ENCODE measurements at places on chromosomes 11 and 22.

DNA sequence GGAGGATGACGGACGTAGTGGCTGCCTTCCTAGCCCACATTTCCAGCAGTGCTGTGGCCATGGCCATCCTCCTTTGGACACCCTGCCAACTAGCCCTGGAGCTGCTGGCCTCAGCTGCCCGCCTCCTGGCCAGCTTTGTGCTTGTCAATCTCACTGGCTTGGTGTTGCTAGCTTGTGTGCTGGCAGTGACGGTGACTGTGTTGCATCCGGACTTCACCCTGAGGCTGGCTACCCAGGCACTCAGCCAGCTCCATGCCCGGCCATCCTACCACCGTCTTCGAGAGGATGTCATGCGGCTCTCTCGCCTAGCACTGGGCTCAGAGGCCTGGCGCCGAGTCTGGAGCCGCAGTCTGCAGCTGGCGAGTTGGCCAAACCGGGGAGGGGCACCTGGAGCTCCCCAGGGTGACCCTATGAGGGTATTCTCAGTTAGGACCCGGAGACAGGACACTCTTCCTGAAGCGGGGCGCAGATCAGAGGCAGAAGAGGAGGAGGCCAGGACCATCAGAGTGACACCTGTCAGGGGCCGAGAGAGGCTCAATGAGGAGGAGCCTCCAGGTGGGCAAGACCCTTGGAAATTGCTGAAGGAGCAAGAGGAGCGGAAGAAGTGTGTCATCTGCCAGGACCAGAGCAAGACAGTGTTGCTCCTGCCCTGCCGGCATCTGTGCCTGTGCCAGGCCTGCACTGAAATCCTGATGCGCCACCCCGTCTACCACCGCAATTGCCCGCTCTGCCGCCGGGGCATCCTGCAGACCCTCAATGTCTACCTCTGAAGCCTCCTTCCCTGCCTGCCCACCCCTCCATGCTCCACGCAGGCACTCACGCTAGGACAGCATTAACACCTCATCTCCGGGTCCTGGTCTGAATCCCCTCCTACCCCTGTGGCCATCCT lies 1.6 kb downstream of the RNF26 start:
- peak; percentile 71 for DNase-seq

- DNase-seq: no peak
Observed at GRCh38 chr11:114413958-114414357, 13.5 kb downstream of the RBM7 start.

DNA sequence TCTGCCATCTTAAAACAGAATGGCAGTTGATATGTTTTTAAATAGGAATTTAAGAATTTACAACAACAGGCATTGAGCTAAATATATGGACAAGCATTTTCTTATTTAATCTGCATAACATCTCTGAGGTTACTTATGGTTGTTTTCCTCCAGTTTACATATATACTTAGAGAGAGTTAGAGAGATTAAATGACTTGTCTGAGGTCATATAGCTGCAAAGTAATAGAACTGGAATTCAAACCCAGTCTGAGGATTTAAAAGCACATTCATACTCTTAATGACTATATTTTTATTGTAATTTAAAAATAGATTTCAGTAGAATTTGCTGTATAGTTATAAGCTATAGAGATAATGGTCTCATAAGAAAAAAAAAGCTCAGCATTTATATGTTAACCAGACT lies 81.4 kb upstream of the GRIK4 start:
- no peak for DNase-seq

GRCh38 chr22:48869788-48870187 lies 957.9 kb downstream of the BRD1 start:
- no peak for DNase-seq

GRCh38 chr11:126284829-126285228 lies 1.9 kb downstream of the TIRAP start:
- DNase-seq: no peak

- no peak for DNase-seq
Observed at GRCh38 chr22:26592421-26592891, 2.5 kb upstream of the TPST2 start.

DNA sequence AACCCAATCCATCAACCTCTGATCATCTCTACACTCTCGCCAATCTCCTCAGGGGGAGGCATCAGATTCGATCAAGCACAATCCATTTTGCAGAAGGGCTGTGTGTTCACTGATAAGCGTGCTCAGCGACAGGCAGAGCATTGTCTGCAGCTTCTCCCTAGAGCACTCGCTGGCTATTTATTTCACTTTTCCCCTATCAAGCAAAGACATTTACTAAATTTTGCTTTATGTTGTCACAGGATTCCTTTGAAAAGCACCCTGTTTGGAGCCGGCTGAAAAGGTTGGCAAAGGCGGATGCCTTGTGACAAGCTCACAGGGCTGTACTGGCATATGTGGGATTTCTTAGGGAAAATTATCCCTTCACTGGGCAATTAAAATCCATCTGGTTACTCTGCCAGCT lies 1381.5 kb upstream of the TENM4 start:
- DNase-seq: no peak

- DNase-seq: no peak
Observed at GRCh38 chr11:69641681-69642548, 959 bp downstream of the CCND1 start.

- no peak for DNase-seq
Observed at GRCh38 chr11:50074161-50074560, 41.5 kb downstream of the OR4C45 start.

GRCh38 chr22:49715450-49715849 lies 112.2 kb downstream of the BRD1 start:
- no peak for DNase-seq

GRCh38 chr11:57191311-57192219 lies 9.8 kb downstream of the LRRC55 start:
- DNase-seq: no peak

- peak; percentile 36 for DNase-seq
Observed at GRCh38 chr11:57597916-57598830, 688 bp downstream of the SERPING1 start.

DNA sequence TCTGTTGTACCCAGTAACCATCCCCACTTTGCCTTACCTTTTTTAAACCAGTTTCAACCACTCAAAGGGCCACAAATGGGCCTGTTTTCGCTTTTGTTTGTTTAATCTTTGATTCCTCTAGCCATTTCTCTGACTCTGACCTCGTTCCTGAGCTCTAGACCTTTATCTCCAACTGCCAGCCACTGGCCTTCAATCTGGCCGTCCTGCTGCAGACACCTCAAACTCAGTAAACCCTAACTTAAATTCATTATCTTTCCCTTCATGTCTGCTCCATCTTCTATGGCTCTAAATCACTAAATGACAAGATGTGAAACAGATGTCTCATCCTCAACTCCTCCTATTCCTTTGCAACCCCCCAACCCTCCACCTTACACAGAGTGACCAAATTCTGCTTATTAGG lies 1.3 kb upstream of the GDPD4 start:
- no peak for DNase-seq

- DNase-seq: no peak
Observed at GRCh38 chr11:92964471-92964870, 5.0 kb upstream of the MTNR1B start.

- DNase-seq: no peak
Observed at GRCh38 chr11:112227471-112227870, 1.2 kb downstream of the PTS start.

GRCh38 chr11:27250867-27251665 lies 111.9 kb downstream of the CCDC34 start:
- DNase-seq: no peak

DNA sequence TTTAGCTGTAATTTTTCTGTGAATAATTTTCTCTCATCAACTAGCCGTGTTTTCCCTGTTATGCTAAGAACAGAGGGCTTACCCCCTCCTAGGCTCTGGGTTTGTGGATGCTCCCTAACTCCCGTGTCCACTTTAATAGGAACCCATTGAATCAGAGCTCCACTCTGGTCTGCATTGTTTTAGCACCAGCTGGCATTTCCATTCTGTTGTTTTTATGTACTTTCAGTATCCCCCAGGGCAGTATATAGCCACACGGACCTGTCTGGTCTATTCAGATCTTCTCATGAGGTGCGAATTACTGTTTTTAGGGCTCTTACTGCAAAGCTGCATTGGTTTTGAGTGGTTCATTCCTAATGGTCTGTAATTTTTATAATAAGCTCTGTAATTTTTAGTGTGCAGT lies 16.0 kb downstream of the POLD3 start:
- DNase-seq: no peak

GRCh38 chr22:24376586-24376985 lies 50.8 kb upstream of the ADORA2A start:
- no peak for DNase-seq

DNA sequence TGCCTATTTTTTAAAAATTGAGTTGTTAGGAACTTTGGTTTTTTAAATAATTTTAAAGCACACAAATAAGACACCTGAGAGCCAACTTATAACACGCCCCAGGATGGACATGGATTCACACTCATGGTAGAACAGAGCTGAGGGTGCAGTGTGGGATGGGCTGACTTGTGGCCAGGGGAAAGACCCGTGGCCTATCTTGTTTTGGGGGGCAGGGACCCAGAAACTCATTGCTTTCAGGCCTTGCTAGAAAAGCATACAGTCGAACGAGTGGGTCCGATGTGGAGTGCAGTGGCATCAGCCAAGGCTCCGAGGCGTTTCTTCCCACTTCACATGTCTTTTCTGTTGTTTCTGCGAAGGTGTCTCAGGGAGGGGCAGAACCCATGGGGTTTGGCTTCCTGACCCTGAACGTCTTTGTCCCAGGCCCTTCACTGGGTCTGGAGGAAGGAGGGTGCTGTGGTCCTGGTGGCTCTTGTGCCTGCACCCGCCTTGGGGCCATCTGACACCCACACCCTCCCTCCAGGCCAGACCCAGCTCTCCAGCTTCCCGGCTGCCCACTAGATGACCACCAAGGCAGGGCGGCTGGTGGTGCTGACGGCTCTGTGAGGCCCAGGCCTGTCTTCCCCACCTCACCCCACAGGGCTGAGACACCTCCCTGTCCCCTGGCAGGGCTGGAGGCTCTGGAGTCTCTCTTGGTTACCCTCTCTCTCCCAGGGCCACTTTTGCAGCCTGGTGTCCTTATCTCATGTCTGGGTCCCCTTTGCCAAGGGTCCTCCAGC lies 120.8 kb downstream of the KCNQ1 start:
- DNase-seq: no peak

DNA sequence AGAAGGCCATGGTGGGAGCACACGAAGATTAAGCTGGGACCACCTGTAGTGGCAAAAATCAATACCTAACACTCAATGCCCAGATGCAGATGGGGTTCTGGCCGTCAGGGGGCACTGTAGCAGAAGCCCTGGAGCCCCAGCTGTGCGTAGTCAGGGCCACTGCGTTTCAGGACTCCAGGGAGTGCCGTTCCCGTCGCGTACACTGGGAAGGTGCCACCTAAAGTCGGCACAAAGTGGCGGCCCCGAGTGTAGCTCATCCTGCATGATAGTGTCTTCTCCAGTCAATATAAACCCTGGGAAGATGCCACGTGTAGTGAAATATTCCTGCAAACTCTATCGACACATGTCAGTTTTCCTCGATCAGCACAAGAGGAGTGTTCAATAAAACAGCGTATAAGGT lies 123.8 kb upstream of the NTM start:
- DNase-seq: peak; percentile 72

DNA sequence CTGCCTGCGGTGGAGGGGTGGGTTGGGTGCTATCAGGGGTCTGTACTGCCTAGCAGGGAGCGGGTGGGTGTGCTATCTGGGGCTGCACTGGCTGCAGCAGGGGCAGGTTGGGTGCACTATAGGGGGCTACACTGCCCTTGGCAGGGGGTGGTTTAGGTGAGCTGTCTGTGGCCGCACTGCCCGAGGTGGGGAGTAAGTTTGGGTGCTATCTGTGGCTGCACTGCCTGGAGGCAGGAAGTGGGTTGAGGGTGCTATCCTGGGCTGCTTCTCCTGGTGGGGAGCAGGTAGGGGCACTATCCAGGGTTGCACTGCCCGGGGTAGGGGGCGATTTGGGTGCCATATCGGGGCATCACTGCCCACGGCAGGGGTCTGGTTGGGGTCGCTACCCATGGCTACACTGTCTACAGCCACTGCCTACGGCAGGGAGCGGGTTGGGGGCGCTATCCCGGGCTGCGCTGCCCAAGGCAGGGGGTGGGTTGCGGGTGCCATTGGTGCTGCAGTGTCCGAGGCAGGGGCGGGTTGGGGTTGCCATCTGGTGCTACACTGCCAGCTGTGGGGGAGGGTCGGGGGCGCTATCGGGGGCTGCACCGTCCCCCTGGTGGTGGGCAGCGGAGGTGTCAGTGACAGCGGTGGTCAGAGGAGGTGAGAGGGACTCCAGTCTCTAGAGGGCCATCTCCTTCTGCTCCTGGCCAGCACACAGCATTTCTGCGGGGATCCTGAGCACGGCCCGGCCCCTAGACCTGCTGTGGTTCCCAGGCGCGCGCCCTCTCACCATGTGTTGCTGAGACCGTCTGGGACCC lies 1.3 kb upstream of the RFPL2 start:
- DNase-seq: no peak

GRCh38 chr22:36237462-36238372 lies 1.6 kb downstream of the APOL2 start:
- no peak for DNase-seq

DNA sequence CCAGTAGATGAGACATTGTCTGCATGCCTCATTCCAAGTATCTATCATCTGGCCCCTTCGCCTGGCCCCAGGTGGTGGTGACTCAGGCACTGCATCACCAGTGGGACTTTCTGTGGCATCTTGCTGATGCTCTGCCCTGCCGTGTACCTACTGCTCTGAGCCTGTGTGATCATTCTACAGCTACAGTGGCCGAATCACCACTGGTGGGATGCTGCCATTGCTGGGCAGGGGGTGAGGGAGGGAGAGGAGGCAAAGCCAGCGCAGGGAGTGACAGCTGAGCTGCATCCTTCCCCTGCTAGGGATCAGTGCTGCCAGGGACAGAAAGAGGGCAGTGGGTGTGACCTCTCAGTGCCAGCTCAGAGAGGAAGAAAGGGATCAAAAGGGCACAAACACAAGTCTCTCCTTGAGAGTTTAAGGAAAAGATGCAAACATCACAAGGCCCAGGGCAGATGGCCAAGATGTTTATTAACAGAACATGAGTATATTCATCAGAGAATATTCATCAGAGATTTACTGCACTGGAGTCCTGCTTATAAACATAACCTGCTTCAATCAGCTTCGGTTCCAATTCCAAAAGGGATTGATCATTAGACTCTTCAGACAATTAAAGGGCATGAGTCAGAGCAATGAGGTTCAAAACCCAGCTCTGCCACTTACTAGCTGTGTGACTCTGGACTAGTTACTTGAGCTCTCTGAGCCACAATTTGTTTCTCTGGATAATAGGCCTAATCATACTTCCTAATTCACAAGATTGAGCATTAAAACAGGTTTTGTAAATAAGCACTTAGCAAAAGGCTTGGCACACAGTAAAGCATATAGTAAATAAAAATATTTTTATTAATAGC lies 109.8 kb downstream of the NAT10 start:
- DNase-seq: no peak

DNA sequence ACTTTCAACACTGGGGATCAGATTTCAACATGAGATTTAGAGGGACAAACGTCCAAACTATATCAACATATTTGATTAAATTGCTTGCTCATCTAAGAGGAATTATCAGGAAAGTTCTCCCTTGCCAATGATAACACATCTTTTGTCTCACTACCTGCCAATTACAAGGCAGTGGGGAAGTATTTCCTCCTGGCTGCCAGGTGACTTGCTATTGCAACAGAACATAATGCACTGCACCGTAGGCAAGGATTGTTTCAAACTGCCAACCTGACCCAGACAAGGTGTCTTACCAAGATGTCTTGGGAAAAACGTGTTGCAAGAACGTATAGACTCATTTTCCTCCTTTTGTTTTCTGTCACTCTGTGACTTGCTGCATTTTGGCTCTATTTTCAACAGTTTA lies 711.6 kb downstream of the METTL15 start:
- no peak for DNase-seq

- no peak for DNase-seq
Observed at GRCh38 chr11:129090056-129090455, 102.1 kb downstream of the ARHGAP32 start.

Measured in substantia nigra (tissue), 51 donors.